NCI-H1105 (cell line): ENCODE measurements at places on chromosomes 4 and X.

GRCh38 chr4:138494116-138494515 is 252.0 kb upstream of the SLC7A11 start:
- DNase-seq: no peak

GRCh38 chrX:129585167-129585566 is 45.1 kb downstream of the OCRL start:
- DNase-seq: no peak

DNA sequence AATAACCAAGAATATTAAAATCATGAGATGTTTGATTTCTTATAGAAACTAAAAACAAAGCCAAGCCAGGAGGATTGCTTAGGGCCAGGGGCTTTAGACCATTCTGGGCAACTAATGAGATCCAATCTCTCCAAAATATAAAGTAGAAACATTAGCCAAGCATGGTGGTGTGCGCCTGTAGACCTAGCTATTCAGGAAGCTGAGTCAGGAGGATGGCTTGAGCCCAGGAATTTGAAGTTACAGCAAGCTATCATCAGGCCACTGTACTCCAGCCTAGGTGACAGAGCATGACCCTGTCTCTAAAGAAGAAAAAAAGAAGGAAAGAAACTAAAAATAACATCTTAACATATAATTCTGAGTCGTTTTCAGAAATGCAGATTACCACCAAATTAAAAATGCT is 96.7 kb downstream of the NAF1 start:
- no peak for DNase-seq

DNA sequence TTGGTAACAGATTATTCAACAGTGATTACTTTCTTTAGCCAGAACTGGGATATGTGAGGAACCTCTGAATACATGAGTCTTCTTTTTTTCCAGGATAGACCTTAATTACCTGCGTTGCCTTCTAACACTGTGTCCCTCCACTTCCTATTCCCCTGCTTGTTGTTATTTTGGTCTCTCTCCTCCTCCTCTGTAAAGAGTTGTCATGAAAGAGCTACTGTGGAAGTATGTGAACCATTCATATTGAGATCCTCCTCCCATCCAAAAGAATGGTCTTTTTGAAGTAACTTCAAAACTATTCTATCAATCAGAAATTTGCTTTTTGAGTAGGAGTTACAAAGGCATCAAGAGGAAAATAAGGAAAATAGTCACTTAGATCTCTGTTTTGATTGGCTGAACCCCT is 420.0 kb upstream of the TENM3 start:
- DNase-seq: no peak

GRCh38 chr4:6426571-6427438 is 45.6 kb downstream of the PPP2R2C start:
- no peak for DNase-seq

GRCh38 chr4:111070390-111070789 is 447.5 kb upstream of the PITX2 start:
- DNase-seq: no peak

GRCh38 chr4:177862541-177863176 is 420.4 kb upstream of the AGA start:
- no peak for DNase-seq
